Occipital lobe (tissue), 3 donors: ENCODE measurements at places on chromosomes 2 and 18.

DNA sequence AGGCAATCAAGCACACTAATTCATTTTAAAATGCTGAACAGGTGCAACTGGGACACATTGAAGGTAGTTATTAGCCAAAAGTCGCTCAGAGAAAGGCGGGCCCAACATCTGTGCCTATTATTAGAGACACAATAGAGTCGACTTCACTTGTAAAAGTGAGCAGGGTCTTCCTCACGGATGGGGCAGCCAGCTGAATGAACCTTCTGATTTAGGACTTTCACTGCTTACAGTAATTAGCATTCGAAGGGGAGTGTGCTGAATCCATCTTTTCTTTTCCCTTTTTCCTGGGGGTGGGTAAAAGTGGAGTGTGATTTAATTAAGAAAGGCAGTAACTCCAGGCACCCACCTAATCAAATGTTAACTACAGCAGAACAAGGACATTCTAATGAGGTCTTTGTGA is 677.7 kb downstream of the DCDC2C start:
- no peak for DNase-seq

DNA sequence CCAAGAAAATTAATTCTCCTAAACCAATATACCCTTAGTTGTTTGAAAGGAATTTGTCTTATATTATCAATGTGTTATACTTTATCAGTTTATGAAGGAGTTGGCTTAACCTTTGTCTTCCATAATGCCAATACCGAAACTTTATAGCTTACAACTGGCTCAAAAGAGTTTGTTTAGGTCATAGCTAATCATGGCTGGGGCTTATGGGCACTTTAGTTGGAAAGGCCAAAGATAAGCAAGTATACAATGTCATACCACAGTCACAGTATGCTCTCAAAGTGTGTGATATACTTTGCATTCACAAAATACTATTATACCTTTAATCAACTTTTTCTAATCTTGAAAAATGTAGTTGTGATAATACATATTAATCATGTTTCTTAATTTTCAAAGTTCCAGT is 2.3 kb downstream of the KLHL41 start:
- DNase-seq: no peak

DNA sequence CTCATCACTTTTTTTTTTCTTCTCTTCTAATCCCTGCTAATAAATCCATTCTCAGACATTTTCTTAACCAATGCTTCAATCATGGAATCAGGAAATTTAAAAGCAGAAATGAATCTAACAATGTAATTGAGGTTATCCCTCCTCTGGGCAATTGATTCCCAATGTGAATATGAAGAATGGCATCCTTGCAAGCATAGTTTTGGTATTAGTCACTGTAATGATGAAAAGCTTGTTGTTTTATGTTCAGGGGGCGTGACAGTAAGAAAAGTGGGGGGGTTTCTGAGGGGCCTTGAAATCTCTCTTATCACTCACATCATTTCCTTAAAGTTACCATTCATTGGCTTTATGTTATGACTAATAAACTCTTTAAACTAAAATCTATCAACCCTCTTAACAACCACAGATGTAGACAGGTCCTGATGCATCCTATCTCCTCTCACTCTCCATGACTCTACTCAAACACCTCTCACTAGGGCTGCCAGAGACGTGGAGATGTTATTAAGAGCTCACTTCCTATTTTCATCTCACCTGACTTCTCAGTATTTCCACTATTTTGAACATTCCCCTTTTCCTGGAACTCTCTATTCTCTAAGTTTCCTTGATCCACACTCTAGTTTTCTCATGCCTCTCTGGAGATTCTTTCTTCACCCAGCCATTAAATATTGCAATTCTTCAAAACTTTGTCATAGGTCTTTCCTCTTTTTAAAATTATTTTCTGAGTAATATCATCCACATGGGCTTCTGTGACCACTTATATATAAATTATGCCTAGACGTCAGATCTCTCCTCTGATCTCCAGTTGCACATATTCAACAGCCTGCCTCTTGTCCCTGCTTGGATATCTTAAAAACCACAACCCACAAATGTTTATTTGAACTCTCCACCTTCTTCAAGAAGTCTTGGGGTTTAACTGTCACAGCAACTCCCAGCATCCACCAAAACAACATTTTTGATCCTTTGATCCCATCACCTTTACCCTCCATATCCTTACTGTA is 332.9 kb downstream of the CDH2 start:
- no peak for DNase-seq

DNA sequence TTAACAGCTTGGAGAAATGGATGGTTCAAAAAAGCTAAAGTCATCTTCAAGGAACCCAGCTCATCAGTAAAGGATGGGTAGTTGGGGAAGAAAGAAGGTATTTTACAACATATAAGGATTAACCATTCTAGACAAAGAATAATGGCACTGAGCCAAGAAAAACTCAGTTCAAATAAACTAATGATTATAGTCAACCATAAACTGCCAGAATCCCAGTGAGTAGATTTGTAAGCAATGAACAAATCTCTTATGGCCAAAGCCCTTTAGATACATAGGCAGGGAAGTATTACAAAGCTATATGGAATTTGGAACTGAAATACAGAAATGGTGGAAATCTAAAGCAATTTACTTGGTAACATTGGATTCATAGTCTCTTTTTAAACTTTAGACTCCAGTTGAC is 92.4 kb upstream of the ZFP36L2 start:
- DNase-seq: no peak

GRCh38 chr18:70166668-70167067 is 38.8 kb downstream of the RTTN start:
- no peak for DNase-seq

- no peak for DNase-seq
Measured at GRCh38 chr2:219087361-219087760, 26.6 kb upstream of the IHH start.

DNA sequence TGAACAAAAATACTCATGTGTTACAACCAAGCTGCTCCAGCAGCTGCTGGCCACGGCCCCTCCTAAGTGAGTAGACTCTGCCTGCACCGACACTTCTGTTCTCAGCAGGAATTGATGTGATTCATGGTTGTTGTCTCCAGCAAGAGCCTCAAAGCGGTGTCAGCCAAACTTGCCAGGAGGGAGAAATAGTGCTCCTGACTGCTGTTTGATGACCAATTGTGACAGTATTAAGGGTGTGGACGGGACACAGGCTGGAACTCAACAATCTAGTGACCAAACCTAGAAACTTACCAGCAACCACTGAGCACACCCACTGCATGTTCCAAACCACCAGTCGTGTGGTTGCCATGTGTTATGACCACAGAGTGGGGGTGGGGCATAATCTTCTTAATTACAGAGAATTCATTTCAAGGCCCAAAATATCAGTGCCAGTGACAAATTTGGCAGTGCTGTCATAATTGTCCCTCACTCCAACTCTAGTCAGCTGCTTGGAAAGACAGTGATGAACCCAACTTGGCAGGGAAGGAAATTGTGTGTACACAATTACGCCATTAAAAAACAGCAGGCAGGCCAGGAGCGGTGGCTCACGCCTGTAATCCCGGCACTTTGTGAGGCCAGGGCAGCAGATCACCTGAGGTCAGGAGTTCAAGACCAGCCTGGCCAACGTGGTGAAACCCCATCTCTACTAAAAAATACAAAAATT is 30.4 kb downstream of the FBLN7 start:
- no peak for DNase-seq

- no peak for DNase-seq
Measured at GRCh38 chr2:201882353-201883090, 76.2 kb downstream of the CDK15 start.

GRCh38 chr18:50806208-50806616 is 13.6 kb downstream of the MRO start:
- DNase-seq: no peak

GRCh38 chr2:1731963-1732768 is 12.1 kb downstream of the PXDN start:
- no peak for DNase-seq

GRCh38 chr2:160813506-160813858 is 319.9 kb upstream of the RBMS1 start:
- DNase-seq: no peak

GRCh38 chr2:186346216-186346615 is 139.8 kb upstream of the ZC3H15 start:
- no peak for DNase-seq

GRCh38 chr18:70195852-70196434 is 9.5 kb downstream of the RTTN start:
- peak; percentile 11 for DNase-seq

DNA sequence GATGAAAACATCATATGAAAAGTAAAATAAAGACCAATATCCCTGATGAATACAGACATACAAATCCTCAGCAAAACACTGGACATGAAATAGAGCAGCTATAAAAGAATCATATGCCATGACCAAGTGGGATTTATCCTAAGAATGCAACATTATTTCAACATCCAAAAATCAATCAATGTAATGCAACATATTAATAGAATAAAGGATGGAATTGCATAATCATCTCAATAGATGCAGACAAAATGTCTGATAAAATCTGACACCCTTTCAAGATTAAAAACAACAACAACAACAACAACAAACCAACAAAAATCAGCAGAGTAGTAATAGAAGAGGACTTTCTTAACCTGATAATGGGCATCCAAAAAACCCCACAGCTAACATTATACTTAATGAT is 63.8 kb upstream of the IL1R1 start:
- DNase-seq: no peak

DNA sequence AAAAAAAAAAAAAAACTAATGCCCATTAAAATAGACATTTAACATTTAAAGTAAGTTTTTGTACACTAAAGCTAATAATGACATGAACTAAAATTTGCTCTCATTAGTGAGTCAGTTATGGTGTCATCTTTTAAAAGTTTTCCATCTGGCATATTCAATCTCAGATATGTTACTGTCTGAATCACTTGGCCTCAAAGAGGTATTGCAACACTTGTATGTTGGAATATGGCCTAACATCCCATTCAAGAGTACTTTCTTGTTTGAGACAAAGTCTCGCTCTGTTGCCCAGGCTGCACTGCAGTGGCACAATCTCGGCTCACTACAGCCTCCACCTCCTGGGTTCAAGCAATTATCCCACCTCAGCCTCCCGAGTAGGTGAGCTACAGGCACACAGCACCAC is 169.7 kb downstream of the TMEM163 start:
- DNase-seq: no peak

GRCh38 chr18:12394428-12394827 is 13.3 kb upstream of the PRELID3A start:
- no peak for DNase-seq

- no peak for DNase-seq
Measured at GRCh38 chr18:12989397-12990122, 1.6 kb upstream of the CEP192 start.

DNA sequence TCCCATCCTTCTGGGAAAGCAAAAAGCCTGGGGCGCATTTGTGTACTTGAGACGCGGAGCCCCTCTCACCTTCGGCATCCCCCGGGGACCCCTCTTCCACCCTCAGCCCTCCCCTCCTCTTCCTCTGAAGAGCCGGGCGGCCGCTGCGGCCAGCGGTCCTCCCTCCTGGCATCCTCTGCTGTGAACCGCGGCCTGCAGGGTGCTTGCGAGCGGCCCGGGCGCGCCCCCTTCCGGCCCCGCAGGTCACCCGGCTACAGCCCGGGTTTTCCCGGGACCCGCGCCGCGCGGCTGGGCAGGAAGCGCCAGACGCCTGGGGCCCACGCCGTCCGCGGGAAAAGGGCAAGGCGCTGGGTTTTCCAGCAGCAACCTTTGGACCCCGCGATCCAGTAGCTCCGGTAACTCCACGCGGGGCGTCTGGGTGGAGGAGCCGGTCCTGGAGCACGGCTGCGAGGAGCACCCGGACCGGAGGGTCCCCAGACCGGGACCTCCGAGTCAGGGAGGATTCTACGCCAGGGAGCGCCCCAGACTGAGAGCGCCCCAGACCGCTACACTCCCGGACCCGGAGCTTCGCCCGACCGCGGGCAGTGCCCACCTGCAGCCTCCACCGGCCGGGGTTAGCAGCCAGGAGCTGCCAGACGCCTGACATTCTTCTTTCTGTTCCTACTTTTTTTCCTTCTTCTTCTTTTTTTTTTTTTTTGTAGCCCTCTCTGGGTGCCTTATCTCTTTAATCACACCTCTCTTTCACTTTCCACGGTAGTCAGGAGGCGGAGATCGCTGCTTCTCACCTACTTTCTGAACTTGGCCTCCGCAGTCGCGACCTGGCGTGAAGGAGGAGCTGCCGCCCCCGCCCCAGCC is at the start of gene IL18R1:
IL18R1 (plus strand) TSS at position 271 of the 855 bp plus-strand sequence. CDS start 6,865 bp downstream, outside the sequence.
- DNase-seq: peak; percentile 18

DNA sequence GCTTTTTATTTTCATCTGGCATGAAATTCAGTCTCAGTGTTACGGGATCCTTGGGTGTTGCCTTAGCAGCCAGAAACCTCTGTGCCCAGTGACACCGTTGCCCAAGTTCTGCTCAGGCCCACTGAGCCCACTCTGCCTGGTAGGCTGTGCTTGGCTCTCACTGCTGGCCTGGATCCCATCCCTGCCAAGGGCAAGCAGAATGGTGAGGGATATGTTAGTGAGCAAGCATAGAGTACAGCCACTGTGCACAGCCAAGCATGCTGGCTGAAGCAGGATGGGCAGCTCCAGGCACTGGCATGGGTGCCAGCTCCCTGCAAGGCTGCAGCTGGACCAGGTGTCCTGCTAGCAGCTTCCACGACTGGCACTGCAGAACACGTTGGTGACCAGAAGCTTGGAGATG is 194.7 kb upstream of the TFPI start:
- no peak for DNase-seq

DNA sequence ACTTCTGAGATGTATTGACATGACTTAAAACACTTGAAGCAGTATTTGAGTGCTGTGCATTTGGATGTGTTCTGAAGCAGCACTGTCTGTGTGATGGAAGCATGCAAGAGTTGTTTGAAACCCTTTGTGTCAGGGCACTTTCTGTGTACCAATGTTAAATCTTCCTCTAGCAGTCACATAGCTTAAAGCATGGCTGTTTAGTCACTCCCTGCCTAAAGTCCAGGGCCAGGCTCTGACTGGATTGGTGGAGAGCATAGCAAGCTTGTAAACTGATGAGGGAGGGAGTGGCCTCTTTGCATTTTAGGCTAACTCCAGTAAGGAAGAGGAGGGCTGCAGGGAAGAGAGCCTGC is 73.5 kb downstream of the MYO1B start:
- DNase-seq: no peak

- no peak for DNase-seq
Measured at GRCh38 chr2:205477016-205477705, 205.1 kb upstream of the NRP2 start.

GRCh38 chr2:202032846-202033316 is 774 bp upstream of the FZD7 start:
- DNase-seq: no peak

GRCh38 chr2:69483696-69484095 is 46.5 kb upstream of the NFU1 start:
- no peak for DNase-seq

DNA sequence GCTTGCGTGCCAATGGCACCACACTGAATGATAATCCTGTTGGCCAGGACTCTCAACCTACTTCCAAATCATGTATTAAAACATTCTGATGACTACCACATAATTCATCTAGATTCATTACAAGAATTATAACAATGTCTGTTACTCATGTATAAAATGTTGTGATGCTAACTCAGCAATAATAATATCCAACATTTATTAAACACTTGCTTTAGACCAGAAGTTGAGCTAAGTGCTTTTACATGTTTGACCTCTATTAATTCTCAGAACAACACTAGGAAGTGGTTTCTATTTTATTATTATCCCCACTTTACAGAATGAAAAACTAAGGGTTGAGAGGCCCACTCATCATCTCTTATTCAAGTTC is 178.4 kb downstream of the LNPK start:
- DNase-seq: no peak

- no peak for DNase-seq
Measured at GRCh38 chr2:234632527-234633391, 135.9 kb upstream of the ARL4C start.
